EH (cell line): ENCODE measurements at places on chromosomes 11 and 22.
A peak's percentile ranks its signal among the peaks of the same experiment; 100 is the strongest.

GRCh38 chr11:1881442-1882264 lies 10.0 kb downstream of the PRR33 start:
- no peak for DNase-seq

- DNase-seq = no peak
These were observed 1359.3 kb downstream of the LRRC4C start for GRCh38 chr11:40100162-40100553.

DNA sequence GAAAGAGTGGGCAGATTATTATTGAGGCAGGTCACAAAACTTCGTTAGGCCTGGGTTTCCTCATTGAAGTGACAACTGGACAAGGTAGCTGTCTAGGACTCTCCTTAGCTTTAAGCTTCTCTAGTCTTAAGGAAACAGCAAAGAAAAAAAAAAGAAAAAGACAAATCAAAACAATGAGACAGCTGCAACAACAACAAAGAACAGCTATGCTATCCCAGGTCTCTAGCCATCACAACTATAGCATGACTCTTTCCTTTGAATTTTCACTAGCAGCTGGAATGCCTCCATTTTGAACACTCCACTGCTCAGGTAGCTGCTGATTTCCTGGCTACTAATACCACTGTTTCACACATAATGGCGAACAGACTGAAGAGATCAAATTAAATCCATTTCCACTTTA lies 302.4 kb upstream of the SORL1-AS1 start:
- no peak for DNase-seq

- peak; percentile 59 for DNase-seq
These were observed 22.6 kb downstream of the GDPD4 start for GRCh38 chr11:77278595-77279506.

DNA sequence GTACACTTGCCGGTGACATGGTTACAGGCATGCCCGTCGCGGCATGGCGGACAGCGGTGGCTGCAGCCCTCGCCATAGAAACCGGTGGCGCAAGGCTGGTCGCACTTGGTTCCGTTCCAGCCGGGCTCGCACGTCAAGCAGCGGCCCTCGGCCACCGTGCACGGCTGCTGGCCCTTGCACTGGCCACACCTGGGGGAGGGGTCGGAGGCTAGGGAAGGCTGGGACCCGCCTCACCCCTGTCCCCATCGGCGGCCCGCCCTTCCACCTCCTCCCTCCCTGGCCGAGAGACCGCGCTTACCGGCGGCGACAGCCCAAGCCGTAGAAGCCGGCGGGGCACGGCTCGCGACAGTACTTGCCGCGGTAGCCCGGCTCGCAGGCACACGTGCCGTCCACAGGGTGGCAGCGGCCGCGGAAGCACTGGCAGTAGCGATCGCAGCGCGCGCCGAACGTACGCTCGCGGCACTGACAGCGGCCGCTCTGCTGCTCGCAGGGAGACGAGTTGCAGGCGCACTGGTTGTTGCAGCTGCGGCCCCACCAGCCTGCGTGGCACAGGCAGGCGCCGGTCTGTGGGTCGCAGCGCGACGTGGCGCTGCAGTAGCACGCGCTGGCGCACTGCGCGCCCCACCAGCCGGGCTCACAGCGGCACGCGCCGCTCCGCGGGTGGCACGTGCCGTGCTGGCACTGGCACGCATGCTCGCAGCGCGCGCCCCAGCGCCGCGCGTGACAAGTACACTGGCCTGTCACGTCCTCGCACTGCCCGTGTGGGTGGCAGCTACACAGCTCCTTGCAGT lies 6.7 kb downstream of the SCARF2 start:
- DNase-seq = no peak

GRCh38 chr11:34633990-34634693 lies 13.2 kb downstream of the EHF start:
- peak; percentile 30 for DNase-seq
